ENCODE measurements at places on chromosomes 3 and 15.

DNA sequence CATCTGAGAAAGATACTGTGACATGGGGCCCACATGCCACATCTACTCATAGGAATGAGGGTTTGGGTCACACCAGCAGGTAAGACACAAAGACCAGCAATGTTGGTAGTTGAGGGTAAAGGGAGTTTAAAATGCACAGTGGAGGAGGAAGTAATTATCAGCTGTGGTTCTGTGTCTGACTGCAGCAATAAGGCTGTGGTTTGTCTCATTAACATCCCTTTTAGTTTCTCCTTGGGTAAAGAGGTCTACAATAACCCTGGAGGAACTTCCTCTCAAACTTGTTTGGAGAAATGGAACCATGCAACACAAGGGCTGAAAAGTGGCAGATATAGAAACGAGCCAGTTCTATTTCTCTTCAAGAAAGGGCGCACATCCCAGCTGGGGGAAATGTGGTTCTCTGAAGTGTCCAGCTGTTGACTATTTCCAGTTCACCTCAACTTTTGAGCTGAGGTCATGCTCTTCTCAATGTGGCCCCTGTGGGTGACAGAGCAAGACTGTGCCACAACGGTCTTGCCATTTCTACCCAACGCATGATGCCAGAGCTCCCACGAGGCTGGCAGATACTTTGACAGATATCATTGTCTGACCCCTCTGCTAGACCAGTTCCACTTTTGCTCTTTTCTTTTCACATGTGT lies 234.3 kb downstream of the SQOR start:
- no peak for DNase-seq

DNA sequence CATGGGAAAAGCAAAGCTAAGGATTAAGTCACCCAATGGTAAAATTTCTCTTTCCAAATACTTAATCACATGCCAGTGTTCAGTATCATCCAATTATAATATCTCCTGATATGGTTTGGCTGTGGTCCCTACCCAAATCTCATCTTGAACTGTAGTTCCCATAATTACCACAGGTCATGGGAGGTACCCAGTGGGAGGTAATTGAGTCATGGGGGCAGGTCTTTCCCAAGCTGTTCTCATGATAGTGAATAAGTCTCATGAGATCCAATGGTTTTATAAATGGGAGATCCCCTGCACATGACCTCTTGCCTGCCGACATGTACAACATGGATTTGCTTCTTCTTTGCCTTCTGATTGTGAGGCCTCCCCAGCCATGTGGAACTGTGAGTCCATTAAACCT lies 26.1 kb upstream of the NMB start:
- DNase-seq = no peak

GRCh38 chr15:90868261-90868689 lies at the start of gene FURIN:
FURIN (plus strand) TSS chr15:90868588; CDS start chr15:90875741, 7,153 bp downstream.
- DNase-seq = no peak

DNA sequence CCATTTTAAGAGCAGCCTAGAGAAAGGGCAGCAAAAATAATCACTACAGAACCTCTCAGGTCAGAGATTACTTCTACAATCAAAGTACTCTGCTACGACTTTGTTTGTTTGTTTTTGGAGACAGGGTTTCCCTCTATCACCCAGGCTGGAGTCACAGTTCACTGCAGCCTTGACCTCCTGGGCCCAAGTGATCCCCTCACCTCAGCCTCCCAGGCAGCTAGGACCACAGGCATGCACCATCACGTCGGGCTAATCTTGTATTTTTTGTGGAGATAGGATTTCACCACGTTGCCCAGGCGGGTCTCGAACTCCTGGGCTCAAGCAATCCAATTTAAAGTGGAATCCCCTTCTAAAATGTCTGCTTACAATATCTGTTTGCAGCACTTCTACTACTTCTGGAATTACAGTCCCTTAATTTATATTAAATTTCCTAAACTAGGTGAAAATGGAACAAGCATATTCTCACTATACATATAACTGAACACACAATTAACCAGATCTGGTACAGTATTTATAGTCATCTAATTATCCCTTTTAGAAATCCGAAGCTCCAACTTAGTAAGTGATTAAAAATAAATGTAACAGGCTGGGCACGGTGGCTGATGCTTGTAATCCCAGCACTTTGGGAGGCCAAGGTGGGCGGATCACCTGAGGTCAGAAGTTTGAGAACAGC lies 4.4 kb downstream of the UACA start:
- no peak for DNase-seq

DNA sequence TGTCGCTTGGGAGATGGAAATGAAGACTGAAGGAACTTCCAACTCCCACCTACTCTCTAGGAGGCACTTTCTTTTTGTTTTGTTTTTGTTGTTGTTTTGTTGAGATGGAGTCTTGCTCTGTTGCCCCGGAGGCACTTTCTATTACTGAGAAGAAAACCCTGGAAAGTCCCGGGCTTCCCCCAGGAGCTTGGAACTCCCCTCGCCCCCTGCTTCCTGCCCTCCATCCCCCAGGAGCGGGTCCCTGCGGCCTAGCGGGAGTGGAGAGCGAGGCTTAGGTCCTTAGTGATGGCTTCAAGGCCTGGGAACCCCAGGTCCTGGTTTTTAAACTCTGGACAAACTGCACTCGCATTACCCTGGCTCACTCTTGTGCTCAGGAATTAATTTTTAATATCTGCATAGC lies 195.7 kb downstream of the OCA2 start:
- no peak for DNase-seq

DNA sequence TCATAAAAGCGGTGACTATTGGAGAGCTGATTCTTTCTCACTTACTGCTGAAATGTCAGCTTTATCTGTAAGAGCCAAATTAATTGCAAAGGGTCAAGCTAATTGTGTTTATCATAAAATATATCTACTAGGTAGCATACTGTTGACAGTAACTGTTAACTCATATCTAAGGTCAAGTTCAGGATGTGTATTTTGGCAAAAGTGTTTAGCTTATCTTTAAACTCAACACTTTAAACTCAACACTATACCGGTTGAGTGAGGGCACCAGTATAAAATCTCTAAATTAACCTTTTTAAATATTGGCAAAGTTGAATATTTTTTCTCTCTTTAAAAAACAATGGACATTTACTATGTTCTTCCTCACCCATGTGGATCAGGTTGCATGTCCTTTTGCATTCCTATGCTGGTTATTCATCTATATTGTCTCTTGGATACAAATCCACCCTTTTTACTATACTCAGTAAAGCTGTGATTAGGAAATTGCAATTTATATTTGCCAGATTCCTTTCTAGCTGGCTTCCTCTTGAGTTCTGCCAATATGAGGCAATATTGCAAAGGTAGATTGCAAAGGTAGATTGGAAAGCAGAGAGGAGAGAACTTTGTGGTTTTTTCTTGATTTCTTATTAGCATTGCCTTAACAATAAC lies 344.6 kb upstream of the DCBLD2 start:
- no peak for DNase-seq
